ENCODE measurements at places on chromosomes 5 and 9.

DNA sequence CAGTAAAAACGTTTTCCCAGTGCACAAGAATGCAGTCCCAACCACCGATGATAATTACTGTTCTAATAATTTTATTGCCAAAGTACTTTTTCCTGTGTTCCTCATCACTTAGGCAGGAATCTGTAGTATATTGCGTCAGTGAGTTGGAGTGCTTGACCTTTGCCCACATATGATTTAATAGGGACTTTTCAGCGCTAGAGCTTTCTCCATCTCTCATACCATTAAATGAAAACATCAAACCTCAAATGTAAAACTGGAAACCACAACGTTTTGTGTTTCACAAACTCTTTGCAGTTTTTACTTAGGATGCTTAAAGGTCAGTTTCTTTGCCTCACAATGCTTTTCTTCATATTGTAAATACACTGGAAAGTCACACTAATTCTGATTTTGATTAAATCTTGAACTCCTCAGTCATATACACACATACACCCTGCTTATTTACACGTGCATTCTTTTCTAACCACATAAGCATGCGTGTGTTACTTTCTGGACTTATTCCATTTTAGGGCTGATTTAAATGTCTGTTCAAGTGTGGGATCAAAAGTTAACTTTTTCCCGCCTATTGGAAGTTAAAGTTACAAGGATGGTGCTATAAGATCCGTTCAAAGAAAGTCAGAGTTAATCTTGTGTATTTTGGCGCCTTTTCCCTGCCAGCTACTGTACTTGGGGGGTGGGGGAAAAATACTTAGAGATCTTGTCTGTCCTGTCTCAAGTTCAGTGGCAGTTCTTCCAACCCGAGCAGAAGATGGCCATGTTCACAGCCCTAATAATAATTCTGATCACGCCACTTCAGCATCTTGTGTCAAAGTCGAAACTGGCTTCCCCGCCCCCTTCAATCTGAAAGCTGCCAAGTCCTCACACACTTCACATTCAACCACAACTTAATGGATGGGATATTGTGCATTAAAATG, 6.6 kb upstream of the NFIB start:
- DNase-seq = no peak

DNA sequence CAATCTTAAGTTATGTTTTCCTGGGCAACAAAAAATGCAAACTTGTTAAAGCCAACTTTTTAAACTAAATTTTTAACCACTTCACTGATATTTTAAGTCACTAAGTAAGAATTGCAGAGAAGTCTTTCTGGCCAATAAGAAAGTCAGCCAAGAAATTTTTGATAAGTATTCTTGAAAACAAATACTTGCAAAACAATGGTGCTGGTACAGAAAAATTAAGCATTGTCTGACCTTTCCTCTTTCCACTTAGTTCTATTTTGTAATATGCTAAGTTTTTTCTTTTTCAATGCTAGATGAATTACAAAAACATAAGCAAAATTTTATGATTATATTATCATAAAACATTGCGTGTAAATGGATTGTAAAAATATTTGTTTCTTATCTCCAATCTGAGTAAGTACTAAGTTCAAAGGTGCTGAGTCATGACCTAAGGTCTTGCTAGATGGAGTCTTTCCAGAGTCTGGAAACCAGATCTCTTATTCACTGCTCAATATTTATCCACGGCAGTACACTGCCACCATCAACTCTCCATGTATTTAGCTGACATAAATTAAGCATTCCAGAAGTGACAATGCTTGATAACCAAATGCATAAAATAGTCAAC, 139.7 kb downstream of the MEF2C start:
- DNase-seq = peak; percentile 82

GRCh38 chr5:20340126-20340525, 352.1 kb upstream of the CDH18 start:
- peak; percentile 11 for DNase-seq

DNA sequence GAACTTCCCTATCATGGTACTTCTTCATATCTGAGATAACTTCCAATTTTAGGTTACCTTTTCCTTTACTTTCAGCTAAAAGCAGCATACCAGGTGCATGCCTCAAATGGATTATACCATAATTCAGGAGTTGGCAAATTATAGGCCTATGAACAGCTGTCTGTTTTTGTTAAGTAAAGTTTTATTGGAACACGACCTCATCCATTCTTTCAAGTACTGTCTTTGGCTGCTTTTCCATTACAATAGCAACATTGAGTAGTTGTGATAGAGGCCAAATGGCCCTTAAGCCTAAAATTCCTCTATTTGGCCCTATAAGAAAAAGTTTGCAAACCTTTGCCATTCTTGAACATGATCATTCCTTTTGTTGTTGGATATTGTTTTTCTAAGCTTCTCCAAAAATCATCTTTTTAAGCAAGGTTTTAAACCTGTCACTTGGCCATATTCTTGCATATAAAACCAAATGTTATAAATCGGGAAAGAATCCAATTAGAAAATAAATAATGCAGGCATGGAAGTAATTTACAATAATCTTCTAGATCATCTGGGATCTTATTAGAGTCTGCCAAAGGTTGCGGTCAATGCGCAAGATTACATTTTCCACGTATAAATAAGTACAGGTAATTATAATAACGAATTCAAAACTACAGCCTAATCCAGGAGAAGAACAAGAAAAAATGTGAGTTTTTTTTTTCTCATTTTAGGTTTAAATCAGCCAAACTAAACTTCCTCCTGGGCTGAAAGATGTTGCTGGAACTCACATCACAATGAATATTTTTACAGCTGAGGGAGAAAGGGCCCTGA, 226.5 kb upstream of the ANKRD55 start:
- no peak for DNase-seq

DNA sequence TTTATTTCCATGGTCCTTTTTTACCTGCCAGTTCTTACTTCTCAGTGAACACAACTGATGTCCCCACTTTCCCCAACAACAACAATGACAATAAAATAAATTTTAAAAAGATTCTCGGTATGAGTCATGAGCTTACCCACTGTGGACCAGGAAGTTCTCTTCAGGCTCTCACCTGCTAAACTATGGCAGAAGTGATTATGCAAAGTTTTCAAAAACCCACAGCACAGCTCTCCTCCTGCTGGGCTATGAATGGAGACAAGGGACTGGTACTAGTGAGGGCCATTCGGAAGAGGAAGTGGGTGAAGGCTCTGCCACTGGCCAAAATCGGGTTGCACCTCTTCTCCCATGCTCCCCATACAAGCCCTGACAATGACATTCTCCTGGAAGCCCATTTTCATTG, 429.4 kb downstream of the PIK3R1 start:
- no peak for DNase-seq

- no peak for DNase-seq
These were observed 206.5 kb downstream of the ARL15 start for GRCh38 chr5:54103871-54104270.

DNA sequence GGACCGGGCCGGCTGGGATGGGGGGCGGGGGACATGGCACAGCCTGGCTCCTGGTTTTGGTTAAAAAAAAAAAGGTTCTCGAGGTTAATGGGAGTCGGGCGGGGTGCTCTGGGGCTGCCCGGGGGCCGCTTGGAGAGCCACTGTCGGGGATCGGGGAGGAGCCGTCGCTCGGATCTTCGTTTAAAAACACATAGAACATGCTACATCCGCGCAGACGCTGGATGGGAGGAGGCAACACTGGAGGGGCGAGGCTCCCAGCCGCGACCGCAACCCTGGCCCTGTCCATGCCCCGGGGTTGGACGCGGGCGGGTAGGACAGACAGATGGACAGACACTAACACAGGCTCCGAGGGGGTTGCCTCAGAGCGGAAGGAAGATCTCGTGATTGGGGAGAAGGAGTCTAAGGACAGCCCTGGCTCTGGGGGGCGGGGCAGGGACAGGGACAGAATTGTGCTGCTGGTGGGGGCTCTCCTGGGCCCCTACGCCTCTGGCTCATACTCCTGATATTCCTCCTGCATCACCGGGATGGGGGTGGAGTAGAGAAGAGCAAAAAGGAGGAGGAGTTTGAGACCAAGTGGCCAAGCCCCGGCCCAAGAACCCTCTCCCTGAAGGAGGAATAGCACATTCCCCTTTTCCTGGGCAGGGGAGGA, 9.9 kb downstream of the SNCB start:
- DNase-seq = peak; percentile 53

GRCh38 chr9:34233672-34234071, 54.8 kb downstream of the UBAP1 start:
- DNase-seq = no peak

DNA sequence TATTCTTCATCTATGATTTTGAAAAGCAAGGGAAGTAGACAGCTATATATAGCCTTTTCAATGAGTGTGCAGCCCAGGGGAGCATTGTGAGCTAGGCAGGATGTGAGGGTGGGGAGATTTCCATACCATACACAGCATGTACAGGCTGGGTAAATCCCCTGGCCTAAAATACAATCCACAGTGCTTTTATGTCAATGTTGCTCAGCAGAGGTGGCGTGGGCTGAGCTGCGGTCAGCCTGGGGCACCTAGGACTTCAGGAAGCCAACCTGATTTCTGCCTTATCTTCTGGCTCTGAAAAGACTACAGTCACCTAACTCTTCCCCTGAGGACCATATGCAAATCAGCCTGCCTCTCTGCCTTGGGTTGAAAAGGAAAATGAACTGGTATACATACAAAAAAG, 6.3 kb upstream of the GARIN3 start:
- DNase-seq = no peak

DNA sequence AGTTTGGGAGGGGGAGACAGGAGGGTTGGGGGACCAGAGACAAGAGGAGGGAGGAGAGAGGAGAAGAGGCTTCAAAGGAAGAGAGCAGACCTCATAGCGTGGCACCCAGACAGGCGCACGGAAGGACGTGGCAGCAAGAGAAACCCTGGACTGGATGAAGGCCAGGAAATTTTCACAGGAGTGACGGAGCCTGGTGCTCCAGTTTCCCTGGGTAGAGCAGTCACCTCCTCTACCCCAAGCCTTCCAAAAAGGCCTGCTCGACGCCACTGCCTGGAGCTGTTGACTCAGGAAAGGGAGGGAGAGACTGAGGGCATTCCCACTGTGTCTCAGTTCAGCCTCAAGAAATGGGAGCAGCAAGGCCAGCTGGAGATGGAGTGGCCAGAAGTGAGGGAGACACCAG, 19.3 kb downstream of the AK8 start:
- DNase-seq = no peak

DNA sequence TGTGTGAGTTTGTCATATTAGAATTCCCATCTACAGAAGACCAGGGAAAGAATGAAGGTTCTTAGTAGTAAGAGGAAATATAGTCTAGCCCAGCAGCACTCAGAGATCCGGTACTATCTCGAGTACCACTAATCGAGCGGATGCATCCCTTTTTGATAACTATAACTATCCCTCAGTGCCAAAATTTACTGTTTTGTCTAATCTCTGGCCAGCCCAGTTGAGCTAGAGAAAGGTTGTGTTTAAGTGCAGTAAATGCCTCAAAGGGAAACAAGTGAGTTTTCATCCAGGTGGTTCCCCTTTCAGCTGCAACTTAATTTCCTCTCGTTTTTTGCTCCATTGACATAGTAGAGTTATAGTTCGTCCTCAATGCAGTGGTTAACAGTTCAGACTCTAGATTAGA, 146.7 kb downstream of the GPBP1 start:
- peak; percentile 18 for DNase-seq

DNA sequence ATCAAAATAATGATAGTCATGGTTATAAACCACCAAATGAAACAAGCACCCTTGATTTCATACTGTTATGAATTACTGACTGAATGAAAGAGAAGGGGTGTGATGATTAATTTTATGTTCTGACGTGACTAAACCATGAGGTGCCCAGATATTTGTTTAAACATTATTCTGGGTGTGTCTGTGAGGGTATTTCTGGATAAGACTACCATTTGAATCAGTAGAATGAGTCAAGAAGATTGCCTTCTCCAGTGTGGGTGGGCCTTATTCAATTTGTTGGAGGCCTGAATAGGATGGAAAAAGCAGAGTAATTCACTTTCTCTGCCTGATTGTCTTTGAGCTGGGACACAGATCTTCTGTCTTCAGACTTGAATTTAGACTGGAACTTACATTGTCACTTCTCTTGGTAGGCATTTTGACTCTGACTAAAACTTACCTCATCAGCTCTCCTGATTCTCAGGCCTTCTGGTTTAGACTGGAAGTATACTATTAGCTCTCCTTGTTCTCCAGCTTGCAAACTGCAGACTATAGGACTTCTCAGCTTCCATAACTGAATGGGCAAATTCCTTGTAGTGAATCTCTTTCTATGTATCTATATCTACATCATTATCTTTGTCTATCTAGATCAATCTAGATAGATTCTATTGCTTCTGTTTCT, 321.9 kb upstream of the TARS1 start:
- DNase-seq = no peak

DNA sequence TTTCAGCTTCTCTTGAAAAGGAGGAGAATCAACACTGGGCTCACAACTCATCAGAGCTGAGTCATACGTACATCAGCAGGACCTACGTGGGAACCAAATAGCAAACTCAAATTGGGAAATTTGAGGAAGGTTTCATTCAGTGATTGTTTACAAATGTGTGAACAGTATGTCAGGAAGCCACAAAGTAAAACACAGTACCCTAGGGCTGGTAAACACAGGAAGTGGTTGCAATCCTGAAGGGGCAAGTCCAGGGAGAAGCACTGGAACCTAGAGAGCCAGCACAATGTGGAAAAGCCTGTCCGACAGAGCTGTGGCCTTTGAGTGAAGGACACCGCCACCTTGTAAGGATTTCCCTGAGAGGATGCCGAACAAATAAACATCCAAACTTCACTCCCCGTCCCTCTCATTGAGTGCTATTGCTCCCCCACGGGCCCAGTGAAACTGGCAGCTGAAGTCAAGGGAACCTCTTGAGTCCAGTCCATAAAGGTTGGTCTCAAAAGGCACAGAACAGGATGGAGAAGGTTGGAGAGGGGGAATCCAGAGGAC, 26.7 kb upstream of the RICTOR start:
- DNase-seq = no peak

DNA sequence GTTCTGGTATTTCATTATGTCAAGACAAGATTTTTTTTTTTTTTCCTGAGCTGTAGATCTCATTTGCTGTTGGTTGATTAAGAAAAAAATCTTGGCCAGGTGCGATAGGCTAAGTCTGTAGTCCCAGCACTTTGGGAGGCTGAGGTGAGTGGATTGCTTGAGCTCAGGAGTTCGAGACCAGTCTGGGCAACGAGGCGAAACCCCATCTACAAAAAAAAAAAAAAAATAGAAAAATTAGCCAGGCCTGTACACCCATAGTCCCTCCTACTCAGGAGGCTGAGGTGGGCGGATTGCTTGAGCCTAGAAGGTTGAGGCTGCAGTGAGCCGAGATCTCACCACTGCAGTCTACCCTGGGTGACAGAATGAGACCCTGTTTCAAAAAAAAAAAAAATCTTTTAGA, 12.2 kb downstream of the CDC42SE2 start:
- DNase-seq = no peak

- no peak for DNase-seq
These were observed 535.7 kb upstream of the ACO1 start for GRCh38 chr9:31848505-31849285.

DNA sequence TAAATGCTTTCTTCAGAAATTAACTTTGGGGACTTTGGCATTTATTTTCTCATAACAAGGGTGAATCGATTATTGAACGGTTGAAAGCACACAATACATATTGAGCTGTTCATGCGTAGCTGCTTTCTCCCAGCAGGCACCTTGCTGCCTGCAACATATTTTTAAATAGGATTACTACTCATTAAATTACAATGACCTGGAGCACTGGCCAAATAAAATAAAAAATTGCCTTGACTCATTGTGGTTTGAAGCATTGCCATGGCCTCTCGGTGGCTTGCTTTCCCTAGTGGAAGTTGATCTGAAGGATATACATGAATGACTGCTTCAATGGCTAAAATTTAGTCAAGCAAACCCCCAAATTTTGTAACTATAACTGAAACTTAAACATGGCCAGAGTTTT, 181.6 kb upstream of the NUDT12 start:
- no peak for DNase-seq

- no peak for DNase-seq
These were observed 18.8 kb downstream of the GLE1 start for GRCh38 chr9:128523199-128523925.

- no peak for DNase-seq
These were observed 1137.8 kb downstream of the CDH18 start for GRCh38 chr5:18850216-18850615.

Measured in hematopoietic multipotent progenitor cell treated with erythropoietin and hydrocortisone succinate and interleukin-3 and kit ligand, for 6 days (in vitro differentiated cells).